ENCODE measurements at places on chromosomes 6 and 20.

GRCh38 chr6:7542874-7543624, 1.6 kb downstream of the DSP start:
- DNase-seq: no peak

DNA sequence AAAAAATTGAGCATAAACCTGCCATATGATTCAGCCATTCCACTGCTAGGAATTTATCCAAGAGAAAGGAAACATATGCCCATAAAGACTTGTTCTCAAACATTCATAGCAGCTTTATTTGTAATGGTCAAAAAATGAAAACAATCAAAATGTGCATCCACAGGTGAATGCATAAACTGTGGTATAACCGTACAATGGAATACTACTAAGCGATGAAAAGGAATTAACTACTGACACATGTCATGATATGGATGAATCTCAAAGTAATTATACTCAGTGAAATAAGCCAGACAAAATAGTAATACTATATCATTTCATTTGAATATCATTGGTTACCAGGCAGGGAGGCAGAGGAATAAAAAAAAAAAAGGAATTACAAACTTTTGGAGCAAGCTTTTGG, 25.8 kb upstream of the BRPF3 start:
- no peak for DNase-seq

DNA sequence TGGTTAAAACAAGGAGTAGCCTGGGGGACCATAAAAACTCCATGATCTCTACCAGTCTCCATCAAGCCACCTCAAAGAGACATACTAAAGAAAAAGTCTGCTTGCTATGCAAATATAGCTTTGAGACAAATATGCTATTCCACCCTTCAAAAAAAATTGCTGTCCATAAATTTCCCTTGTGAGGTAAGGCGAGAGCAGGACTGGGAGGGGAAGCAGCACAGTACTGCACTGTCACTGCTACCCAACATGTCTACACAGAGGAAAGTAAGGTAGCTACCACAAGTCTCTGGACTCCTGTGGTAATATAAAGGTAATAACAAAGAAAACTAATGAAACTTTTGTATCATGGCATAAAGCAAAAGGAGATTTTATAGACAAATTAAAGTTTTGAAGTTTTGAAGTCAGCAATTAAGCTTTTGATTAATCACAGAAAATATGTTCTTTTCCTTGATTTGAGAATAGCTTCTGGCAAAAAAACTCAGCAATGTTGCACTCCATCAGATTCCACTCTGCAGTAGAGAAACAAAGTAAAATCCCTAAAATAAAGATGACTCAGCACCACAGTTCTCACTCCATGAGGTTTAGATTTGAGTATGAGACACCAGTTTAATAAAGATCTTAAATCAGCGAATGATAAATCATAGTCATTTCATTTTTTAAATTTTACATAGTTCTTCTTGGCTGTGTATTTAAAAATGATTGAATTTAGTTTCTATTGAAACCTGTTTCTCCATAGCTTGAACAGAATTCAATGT, 602.4 kb downstream of the COL12A1 start:
- DNase-seq: no peak

DNA sequence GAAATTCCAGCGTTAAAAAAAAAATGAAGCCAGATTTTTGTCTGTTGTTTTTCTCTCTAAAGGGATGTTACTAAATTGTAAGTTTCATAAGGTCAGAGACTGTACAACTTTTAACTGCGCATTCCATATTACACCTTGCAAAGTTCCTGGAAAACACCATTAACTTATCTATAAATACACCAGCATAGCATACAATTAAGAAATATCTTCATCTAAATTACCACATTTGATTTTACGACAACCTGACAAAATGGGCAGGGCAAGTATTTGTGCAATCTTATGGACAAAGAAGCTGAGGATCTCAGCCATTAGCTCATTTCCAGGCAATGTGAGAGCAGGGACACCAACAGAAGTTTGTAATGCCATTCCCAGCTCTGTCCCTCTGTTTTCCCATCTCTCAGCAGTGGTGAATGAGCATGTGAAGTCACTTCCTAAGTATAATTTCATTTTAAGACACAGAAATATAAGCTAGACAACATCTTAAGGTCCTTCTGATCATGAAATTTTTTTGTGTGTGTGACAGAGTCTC, 12.9 kb upstream of the GCM1 start:
- no peak for DNase-seq

- no peak for DNase-seq
Observed at GRCh38 chr6:37987018-37987417, 167.5 kb downstream of the ZFAND3 start.

DNA sequence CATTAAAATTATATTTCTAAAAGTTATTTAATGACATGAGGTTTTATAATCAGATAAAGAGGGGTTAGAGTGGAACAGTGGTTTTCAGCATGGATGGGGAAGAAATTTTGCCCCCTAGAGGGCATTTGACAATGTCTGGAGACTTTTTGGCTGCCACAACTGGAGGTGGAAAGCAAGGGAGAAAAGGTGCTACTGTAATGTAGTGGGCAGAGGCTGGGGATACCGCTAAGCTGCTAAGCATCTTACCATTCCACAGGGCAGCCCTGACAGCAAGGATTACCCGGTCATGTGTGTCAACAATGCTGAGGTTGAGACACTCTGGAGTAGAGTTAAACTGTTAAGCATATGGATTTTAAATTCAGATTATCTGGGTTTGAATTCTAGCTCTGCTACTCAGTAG, 52.9 kb upstream of the FABP7 start:
- DNase-seq: no peak

GRCh38 chr20:48607544-48607865, 220.3 kb downstream of the PREX1 start:
- no peak for DNase-seq

GRCh38 chr6:165441181-165441580, 131.8 kb upstream of the C6orf118 start:
- DNase-seq: no peak

DNA sequence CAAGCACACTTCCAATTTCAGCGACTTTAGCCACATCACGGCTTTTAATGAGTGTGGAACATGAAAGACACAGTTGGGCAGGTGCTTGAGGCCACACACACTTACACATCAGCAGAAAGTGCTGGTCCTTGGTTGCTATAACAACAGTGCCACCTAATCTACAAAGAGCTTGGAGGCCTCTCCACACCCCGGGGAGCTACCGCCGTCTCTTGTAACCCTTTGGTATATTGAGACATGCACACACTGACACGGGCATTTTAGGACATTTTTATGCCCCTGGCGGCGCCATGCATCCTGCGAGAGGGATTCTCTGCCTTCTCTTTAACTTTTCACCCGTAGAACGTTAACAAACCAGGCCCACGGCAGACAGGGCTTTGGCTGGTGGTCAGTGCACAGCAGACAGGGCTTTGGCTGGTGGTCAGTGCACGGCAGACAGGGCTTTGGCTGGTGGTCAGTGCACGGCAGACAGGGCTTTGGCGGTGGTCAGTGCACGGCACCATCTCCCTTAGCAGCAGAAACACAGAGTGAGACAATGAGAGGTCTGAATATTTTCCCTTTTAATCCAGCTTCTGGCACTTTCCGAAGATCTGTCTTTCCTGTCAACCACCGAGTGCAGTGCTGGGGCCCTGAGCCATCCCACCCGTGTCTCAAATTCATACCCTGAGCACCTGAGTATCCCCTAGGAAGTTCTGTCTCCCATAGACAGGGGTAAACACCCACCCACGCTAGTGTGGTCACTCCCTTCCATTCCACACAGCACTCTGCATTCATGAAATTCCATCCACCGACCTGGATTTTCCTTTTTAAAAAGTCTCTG, 116.6 kb upstream of the RPS6KA2 start:
- no peak for DNase-seq

DNA sequence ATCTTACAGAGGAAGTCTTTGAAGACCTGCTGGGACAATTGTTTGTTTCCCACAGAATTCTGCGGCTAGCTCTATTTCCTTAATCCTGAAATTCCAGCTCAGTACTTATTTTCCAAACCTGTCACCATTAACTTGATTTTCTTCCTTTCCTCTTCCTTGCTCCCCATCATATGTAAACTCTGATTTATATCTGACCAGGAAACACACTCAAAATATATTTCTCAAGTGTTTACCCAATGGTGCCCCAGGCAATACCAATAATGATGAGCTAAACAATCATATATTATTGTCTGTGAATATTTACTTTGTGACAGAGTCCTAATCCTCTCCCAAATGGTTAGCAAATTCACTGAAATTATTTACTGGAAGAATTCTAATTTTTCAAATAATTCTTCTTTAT, 597.3 kb downstream of the PKHD1 start:
- no peak for DNase-seq

GRCh38 chr6:3090013-3090412, 21.7 kb downstream of the RIPK1 start:
- DNase-seq: no peak

DNA sequence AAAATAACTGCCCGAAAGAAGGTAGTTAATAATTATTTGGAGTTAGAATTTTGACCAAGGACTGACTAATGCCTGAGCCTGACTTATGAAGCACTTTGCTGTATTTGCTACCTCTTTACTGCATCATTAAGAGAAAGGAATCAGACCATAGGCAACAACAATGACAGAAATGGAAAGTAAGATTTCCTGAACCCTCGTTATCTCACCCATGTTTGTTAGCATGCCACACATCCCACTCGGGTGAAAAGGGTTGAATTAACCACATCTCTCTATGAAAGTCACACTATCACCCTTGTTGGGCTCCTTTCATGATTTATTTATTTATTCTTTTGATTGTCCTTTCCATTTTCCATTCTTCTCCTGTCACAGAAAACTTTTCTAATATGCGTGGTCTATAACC, 59.6 kb downstream of the OLIG3 start:
- no peak for DNase-seq

DNA sequence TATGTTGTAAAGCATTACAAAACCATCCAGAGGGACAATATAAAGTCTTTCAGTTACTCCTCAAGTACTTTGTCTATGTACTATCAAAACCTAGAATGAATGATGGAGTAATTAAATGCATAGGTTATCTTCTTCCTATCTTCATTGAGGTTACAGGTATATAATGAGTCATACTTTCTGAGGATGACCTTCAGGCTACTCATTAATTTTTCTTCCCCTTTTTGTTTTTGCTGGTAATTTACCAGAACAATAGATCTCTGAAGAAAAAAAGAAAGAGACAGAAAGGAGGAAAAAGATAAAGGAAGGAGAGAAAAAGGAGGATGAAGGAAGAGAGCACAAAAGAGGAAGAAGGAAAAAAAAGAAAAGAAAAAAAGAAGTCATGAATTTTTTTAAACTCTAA, 398.4 kb downstream of the TBC1D32 start:
- DNase-seq: no peak

GRCh38 chr20:856361-856775, 22.9 kb downstream of the FAM110A start:
- no peak for DNase-seq

GRCh38 chr6:154001494-154002285, 37.4 kb upstream of the OPRM1 start:
- DNase-seq: no peak

DNA sequence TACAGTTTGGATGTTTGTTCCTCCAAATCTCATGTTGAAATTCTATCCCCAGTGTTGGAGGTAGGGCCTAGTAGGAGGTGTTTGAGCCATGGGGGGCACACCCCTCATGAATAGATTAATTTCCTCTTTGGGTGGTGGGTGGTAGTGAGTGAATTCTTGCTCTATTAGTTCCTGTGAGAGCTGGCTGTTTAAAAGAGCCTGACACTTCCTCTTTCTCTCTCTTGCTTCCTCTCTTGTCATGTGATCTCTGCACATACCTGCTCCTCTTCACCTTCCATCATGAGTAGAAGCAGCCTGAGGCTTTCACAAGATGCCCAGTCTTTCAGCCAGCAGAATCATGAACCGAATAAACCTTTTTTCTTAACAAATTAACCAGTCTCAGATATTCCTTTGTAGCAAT, 340.2 kb upstream of the CHD6 start:
- no peak for DNase-seq

DNA sequence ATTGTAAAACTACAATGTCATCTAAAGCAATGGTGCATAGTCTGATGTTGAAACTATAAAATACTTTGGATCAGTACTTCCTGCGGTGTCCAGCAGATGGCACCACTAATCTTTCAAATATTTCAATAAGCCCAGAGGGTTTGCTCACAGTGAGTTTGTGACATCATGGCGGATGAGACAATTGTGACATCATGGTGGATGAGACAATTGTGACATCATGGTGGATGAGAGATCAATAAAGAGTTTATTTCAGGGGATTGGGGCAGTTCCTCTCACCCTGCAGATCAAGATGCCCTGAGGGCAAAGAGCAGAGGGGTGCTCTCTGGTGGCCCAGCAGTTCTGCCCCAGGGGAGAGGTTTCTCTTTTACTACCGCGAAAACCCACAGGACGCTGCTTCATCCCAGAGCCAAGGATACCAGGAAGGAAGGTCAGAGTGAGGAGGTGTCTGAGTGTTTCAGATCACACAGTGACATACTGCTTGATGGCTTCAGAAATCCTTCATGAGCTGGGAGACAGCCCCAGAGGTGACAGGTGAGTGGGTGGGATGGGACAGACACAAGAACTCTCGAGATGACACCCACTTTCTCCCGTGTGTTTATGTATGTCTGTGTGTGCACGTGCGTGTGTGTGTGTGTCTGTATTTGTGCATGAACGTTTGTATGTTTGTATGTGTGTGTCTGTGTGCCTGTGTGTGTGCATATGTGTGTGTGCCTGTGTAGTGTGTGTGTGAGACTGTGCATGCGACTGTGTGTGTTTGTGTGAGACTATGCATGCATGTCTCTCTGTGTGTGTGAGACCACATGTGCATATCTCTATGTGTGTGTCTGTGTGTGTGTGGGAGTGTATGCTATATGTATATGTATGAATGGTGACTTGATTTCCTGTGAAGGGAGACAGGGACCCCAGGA, 7.3 kb upstream of the ULBP2 start:
- DNase-seq: no peak

- DNase-seq: no peak
Observed at GRCh38 chr6:72758901-72759300, 137.0 kb downstream of the KCNQ5 start.

DNA sequence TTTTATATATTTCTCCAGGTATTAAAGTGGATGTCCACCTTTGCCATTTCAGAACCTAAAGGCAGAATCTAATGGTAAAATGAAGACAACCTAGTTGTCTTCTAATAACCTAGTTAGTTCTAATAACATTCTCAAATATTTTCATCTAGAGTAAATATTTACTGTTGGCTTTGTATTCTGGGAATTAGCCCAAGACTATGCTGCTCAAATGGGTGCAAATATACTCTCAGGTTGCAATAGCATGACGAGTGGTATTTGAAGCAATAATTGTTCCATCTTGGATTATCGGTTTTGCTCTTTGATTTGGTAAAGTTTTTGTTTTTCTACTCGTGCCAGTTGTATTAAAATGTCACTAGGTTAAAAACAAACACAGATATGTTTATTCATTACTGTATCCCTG, 21.0 kb upstream of the RSPH4A start:
- DNase-seq: no peak

GRCh38 chr6:52598123-52598823, 21.4 kb upstream of the TRAM2 start:
- no peak for DNase-seq

GRCh38 chr6:14270925-14271788, 153.6 kb downstream of the CD83 start:
- peak; percentile 7 for DNase-seq

- DNase-seq: no peak
Observed at GRCh38 chr6:37283671-37284151, 25.8 kb upstream of the TMEM217 start.

All from stimulated activated CD8-positive, alpha-beta memory T cell treated with anti-CD3 and anti-CD28 coated beads, Interleukin-4, amount 100 ng/mL, for 4 hours (primary cell).